ENCODE measurements at places on chromosomes 1 and 21.
A peak's percentile ranks its signal among the peaks of the same experiment; 100 is the strongest.

- no peak for DNase-seq
These were observed 199.6 kb upstream of the SGIP1 start for GRCh38 chr1:66334318-66334717.

DNA sequence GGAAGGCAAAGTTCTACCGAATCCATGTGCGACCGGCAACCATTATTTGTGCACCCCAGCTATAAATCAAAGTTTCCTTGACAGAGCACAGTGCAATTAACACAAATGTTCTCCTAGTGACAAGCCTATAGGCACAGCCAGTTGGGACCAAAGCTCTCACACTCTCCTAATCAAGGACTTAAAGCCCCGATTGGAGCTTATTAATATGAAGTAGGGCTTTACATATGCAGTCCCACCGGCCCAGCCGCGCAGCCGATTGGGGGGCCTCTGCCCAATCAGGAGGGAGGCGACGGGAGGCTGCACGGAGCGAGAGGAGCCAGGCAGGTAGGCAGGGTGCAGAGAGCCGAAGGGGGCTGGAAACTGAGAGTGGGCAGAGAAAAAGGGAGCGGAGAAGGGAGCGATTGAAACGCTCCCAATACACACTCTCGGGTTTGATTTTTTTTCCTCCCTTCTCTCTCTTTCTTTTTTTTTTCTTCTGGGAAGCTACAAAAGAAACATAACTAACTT is at the start of gene ESRRG:
TSS of gene ESRRG (minus strand) at position 156 of the 507 bp plus-strand sequence. CDS start at position 26, 130 bp downstream.
- DNase-seq = no peak

DNA sequence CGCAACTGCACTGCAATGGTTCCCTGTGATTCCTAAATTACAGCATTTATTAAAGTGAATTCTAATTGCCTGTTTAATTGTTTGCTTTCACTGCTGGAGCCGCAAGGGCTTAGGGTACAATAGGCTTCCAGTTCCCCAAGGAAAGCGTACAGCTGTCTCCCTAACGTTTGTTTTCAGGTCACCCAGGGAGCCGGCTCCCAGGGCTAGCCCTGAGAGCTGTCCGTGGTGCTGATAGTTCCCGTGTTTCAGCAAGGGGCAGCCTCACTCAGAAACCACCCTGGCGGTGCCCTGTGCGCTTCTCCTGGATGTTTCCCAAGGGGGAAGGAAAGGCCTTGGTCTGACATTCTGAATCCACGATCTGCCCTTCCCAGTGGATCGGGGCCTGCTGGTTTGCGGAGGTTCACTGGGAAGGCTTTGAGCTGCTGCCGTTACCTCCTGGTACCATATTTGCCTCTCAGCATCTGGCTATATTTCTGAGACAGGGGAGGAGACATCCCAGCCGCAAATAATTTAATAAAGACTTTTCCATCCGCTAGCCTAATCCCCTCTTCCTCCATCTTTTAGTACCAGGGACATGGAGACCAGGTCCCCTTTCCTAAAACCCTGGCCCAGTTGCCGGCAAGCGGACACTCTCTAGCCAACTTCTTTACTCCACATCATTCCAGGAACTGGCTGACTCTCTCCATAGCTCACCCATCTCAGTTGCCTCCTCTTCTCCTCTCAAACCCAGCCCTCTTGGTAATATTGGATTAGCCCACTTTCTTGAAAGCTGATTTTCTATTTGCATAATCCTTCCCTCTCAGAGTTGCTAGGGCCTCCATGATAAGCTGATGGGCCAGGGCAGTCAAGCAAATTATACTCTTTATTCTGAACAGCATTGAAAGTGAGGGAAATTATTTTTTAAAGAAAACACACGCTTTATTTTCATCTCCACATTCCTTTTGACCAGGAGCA is 149.0 kb downstream of the IGSF21 start:
- no peak for DNase-seq

DNA sequence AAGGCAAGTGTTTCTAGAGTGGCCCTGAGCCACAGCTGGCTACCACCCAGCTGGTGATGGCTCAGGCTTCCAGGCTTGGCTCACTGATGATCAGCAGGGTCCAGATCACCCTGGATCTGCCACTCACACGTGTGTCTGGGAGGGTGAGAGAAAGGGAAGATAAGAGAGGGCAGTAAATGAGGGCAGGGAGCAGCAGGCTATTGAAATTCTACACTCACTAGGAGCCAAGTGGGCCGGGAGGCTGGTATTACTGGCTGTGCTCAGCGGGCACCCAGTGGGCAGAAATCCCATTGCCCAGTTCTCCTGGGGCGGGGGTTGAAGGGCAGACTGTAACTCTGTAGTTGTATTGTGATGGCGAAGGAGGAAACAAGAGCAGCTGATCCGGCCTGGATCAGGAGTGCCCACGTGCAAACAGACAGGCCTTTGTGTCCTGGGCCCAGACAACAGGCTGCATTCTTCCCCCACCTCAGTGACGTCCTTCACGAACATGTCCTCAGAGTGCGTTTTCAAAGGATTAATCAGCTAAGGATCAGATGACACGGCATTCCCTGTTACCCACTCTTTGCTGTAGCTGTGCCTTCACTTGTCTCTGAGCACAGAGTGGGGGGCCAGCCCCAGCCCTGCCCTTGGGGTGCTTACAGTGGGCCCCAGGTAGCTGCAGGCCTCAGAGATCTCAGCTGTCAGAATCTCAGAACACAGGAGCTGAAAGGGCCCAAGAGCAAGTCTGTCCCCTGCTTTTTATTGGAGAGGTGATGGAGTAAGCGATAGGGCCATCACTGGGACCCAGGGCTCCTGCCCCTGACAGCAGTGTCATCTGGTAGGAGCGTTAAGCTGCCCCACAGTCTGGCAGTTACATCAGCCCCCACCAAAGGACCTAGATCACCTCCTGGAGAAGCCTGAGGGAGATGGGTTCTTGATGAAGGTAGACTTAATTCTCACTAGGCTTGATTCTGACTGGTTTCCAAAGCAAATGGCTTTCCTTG is 60.5 kb downstream of the ATP1A1 start:
- no peak for DNase-seq

GRCh38 chr1:161013131-161013487 is 7.8 kb downstream of the F11R start:
- DNase-seq = no peak

- no peak for DNase-seq
These were observed 32.4 kb downstream of the KIF21B start for GRCh38 chr1:200991097-200991614.

DNA sequence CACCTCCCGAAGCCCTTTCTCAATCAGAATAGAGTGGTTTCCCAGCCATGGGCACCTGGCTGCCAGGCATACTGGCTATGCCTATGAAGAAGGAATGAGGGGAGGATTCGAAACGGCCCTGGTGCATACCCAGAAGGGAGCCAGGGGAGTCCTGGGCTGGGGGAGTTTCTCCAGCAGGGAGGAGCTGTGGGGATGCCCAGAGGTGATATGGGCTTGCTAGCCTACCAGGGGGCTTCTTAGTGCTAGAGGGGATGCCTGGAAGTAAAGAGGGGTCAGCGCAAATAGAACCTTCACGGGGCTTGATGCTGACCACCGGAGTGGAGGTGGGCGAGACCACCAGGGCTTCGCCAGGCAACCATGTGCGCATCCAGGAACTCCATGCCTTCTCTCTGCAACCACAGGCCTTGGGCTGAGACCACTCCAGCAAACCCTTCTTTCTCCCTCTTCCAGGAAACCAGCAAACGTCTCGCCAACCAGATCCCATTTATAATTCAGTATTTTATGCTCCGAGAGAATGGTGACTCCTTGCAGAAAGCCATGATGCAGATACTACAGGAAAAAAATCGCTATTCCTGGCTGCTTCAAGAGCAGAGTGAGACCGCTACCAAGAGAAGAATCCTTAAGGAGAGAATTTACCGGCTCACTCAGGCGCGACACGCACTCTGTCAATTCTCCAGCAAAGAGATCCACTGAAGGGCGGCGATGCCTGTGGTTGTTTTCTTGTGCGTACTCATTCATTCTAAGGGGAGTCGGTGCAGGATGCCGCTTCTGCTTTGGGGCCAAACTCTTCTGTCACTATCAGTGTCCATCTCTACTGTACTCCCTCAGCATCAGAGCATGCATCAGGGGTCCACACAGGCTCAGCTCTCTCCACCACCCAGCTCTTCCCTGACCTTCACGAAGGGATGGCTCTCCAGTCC is 18.2 kb upstream of the MX1 start:
- DNase-seq = no peak

DNA sequence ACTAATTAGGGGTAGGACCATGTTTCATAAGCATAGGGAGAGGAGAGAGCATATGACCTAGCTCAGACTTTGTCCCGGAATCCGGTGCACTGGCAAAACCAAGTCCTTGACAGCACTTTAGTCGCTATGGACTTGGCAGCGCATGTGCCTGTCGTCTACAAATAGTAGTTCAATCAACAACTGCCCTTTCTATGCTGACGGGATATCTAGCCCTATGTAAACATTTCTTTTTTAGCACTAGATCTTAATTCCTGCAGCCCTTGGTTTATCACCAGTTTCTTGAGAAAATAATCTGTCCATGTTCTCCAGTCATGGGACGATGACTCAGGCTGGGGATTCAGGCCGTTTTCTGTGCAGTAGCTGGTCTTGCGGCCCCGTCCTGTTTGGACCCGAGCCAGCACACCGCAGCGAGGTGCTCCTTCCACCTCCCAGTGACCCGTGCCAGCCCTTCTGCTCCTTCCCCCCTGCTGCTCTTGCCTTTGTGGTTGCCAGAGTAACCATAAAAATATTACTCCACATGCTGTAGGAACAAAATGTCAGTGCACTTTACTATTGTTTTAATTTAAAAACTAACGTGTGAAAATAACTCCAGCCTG is 8.6 kb upstream of the MT1HL1 start:
- no peak for DNase-seq

- peak; percentile 49 for DNase-seq
These were observed 39.8 kb upstream of the ZC3H12A start for GRCh38 chr1:37434292-37435225.

DNA sequence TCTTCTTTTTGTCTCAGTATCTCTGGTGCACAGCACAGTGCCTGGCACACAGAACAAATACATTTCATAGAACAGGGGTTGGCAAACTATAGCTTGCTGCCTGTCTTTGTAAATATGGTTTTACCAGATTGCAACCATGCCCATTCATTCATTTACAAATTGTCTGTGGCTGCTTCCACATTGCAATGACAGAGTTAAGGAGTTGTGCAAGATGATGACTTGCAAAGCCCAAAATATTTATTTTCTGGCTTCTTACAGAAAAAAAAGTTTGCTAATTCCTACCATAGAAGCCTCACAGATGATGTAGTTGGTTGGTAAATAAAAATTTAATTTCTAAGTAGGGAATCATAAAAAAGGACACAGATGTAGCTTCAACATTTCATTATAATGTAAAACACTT is 11.2 kb upstream of the HMGB4 start:
- DNase-seq = no peak

- DNase-seq = no peak
These were observed 36.6 kb downstream of the PTGS2 start for GRCh38 chr1:186643614-186644013.

- no peak for DNase-seq
These were observed 26.3 kb upstream of the C1orf198 start for GRCh38 chr1:230894664-230895063.

- DNase-seq = no peak
These were observed 2.9 kb upstream of the BTG2 start for GRCh38 chr1:203302456-203302855.

- DNase-seq = no peak
These were observed 37.7 kb upstream of the MAP10 start for GRCh38 chr1:232767305-232768074.

GRCh38 chr1:7888248-7889081 is 35.6 kb upstream of the UTS2 start:
- no peak for DNase-seq

- no peak for DNase-seq
These were observed 18.0 kb downstream of the UMODL1 start for GRCh38 chr21:42089093-42089631.

DNA sequence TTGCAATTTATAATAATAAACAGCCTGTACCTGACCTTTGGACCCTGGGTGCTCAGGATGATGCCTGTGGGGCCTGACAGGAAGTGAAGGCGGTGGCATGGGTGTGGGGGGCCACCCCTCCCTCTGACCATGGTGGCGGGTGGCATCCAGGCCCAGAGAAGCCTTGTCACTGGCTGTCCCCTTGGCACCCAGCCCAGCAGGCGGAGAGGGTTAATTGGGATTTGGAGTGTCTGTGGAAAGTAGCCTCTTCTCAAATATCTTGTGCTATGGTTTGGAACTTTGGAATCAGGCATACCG is 20.5 kb downstream of the SOX13 start:
- no peak for DNase-seq

GRCh38 chr1:168467452-168467851 is 76.3 kb downstream of the XCL2 start:
- DNase-seq = no peak

- DNase-seq = no peak
These were observed 1.1 kb upstream of the GTF2B start for GRCh38 chr1:88892357-88892877.

GRCh38 chr1:30755334-30755733 is 2.2 kb downstream of the LAPTM5 start:
- no peak for DNase-seq

GRCh38 chr1:9153152-9153551 is 24.2 kb upstream of the GPR157 start:
- DNase-seq = no peak

- no peak for DNase-seq
These were observed 259.9 kb downstream of the HHIPL2 start for GRCh38 chr1:222288053-222288452.

GRCh38 chr21:43873673-43874072 is 8.7 kb downstream of the AGPAT3 start:
- no peak for DNase-seq

- DNase-seq = no peak
These were observed 9.8 kb downstream of the ERRFI1 start for GRCh38 chr1:8016210-8016894.

GRCh38 chr1:150596095-150596892 is 16.9 kb upstream of the MCL1 start:
- no peak for DNase-seq

DNA sequence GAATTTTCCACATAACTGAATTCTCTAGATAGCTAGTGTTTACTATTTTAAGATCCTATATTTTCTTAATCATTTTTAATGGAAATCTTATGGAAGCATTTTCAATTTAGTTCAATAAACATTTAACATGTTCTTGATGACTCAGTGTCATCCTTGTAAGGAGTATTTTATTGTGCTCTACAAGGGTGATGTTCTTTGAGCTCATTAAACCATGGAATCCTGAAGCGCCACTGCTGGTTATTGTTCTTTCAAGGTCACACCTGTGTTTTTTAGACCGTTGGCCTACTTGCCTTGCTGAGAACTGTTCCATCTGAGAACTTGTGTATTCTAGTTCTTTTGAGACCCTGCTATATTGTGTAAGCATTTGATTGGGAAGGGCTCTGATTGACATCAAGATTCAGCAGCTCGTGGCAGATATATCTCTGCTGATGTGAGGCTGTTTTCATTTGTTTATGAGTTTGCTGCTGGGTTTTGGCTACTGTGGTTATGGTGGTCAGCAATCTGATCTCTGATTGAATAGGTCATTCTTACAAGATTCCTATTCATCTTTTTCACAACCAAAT is 132.0 kb downstream of the GIPC2 start:
- DNase-seq = no peak

GRCh38 chr1:66327588-66327987 is 206.4 kb upstream of the SGIP1 start:
- DNase-seq = no peak

- DNase-seq = no peak
These were observed 15.1 kb upstream of the VCAM1 start for GRCh38 chr1:100704473-100704872.

GRCh38 chr1:19398309-19398760 is 86.2 kb downstream of the SLC66A1 start:
- DNase-seq = no peak
